ENCODE measurements at places on chromosomes 1 and 21.

- no peak for DNase-seq
Measured at GRCh38 chr21:14454016-14455009, 71.4 kb upstream of the HSPA13 start.

- no peak for DNase-seq
Measured at GRCh38 chr1:7916501-7916830, 24.2 kb downstream of the TNFRSF9 start.

GRCh38 chr21:17527240-17527639 lies 14.4 kb downstream of the CXADR start:
- DNase-seq, result no peak

DNA sequence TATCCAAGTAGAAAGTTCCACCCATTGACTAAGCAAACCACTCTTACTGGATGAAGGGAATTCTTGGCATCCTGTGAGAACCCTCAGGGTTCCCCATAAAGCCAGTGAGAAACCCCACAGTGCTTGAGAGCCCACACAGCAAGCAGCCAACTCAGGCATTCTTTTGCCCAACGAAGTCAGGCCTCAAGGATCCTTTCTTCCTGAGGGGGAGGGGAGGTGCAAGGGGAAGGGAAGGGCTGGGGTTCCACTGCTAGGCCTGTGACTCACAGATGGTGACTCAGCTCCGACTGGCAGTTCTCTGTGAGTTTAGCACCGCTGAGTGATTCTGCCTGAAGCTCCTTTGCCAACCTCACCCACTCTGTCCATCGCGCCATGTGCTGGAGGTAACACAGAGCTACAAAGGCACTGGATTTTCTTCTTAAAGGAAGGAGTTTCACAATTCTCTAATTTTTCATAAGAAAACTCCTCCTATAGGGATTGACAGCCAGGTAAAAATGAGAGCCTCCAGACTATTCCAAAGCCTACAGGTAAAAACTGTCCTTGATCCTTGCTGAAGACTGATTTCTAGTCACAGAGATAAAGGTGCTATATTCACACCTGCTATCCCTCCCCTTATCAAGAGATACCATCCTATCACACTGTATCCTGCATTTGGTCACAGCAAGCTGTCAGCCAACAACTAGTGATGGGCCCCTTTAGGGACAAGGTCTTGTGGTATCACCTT lies 4.8 kb downstream of the ENO1 start:
- no peak for DNase-seq

DNA sequence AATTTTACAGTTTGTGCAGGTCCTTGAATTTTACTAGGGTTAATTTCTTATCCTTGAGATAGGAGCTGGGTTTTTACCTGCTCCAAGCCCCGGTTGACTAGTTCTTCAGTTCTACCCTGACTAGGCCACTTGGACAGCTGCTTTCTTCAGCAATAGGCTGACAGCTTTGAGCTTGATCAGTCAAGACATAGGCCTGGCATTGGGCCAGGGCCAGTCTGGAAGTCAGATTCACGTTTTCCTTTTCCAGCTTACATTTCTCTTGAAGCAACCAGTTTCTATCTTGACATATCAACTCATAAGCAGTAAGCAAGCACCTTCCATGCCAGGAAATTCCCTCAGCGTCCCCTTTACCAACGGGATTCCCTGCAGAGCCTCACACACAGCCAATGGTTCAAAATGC lies 63.7 kb upstream of the AJAP1 start:
- DNase-seq, result no peak

DNA sequence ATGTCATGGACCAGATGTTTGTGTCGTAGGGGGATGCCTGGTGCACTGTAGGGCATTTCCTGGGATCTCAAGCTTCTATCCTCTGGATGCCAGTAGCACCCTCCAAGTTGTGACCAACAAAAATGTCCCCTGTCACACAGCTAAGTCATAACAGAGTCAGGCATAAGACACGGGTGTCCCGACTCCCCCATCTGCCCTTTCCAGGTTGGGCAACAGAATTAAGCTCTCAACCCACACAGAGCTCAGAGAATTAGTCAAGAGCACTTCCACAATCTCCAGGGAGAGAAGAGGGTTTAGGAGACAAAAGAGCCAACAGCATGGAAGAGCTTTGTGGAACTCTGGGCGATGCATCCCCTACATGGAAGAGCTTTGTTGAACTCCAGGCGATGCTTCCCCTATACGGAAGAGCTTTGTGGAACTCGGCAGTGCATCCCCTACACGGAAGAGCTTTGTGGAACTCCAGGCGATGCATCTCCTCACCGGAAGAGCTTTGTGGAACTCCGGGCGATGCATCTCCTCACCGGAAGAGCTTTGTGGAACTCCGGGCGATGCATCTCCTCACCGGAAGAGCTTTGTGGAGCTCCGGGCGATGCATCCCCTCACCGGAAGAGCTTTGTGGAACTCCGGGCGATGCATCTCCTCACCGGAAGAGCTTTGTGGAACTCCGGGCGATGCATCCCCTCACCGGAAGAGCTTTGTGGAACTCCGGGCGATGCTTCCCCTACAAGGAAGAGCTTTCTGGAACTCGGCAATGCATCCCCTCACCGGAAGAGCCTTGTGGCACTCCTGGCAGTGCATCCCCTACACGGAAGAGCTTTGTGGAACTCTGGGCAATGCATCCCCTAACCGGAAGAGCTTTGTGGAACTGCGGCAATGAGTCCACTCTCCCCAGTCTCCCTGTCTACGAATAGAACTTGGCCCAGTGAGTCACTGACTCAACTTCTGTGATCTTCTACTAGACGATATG lies 422.7 kb downstream of the KIF26B start:
- DNase-seq, result no peak
